ENCODE measurements at places on chromosomes 12 and 14.

DNA sequence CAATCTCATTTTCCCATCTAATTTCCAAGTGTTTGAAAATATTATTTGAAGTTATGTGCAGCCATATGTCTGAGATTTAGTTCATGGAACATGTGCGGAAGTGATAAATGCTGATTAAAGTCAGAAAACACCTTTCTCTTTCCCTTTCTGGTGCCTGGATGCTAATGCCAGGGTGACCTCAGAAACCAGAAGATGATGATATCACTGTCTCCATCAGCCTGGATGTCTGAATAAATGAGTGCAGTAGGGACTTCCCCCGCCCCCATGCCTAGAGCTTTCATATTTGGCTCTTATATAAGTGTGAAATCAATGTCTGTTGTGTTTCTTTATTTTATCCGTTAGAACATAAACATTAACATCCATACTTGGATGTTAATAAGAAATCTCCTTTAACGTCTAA is 261.9 kb upstream of the LRIG3 start:
- no peak for DNase-seq

- DNase-seq = peak; percentile 44
Observed at GRCh38 chr12:47184813-47185212, 105.1 kb upstream of the AMIGO2 start.

- DNase-seq = no peak
Observed at GRCh38 chr12:11739980-11740577, 90.6 kb downstream of the ETV6 start.

DNA sequence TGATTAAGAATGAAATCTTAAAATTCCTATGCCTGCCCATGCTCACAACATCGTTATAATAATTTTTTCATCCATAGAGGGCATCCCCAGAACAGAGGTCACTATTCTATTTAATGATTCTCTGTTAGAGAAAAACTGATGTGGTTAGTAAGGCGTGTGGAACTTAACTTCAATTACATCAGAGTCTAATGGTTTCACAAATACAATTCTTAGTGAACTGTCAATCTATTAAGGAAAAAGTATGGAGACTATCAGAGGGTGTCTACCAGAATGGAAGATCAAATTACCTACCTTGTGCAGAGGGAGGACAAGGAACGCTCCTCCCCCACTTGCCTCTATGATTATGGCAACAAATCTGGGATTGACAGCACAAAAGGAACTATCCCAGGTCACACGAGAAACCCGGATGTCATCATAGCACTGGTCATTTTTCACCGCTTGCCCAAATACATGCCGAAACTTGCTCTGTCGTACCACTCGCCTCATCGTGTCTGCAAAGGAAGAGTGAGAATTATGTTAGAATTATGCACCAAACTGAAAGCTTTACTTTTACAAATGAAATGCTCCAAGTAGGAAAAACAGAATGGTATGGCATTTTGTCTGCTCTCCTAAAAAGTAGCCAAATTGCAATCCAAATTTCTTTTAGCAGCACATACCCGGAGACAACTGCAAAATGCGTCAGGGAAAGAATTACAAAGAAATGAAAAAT is 30.3 kb downstream of the CORO1C start:
- DNase-seq = no peak

DNA sequence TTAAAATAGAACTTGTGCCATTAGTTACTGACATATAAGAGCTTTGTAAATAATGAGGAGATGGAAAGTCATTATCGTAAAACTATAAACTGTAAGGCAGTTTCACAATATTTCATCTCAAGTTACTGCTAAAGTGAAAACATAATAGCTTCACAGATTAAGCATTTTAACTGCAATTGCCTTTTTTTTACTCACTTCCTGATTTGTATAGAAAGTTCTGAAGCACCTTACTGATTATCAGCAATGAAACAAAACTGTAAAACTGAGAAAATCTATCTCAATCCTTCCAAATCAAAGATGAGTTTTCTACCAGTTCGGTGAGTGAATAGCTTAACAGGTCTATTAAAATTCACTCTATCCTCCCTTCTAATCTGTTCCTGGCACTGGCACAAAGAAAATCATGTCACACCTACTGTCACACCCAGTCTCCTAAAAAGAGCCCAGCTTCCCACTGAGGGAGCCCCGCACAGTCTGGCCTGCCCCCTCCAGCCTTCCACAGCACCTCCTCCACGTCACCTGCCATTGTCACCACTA is 161.4 kb upstream of the ABCD2 start:
- no peak for DNase-seq

DNA sequence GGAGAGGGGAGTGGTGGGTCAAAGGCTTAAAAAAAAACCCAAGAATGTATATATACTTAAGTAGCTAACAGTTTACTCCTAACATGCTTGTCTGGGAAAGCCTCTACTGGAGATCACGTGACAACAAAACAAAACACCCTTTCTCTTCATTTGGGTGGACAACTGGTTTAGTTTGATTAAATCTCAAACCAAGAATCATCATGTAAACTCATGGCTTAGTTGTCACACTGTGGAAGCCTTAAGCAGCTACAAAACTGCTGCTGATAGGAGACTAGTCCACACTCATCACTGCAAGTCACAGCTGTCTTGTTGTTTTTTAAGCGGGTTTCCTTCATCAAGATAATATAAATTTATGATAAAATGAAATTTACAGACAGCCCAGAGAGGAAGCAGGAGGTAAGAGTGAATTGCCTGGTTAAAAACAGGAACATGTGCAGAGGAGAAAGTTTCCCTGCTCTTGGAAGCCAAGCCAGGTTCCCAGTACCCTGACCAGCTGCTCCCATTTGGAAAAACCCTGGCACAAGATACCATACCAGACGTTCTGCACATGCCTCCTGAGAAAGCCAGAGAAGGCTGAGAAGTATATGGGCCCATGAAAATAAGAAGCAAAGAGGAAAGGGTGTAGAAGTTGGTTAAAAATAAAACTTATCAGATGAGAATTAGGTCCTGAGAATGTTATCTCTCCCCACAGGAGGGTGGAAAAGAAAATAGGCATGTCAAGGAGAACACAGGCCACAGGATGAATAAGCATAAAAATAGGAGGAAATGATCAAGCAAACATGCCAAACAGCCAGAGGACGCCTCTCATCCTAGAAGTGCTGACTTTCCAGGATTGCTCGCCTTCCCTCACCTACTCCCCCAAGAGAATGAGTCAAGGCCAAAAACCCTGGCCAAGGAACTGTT is 34.0 kb downstream of the EGLN3 start:
- DNase-seq = no peak

DNA sequence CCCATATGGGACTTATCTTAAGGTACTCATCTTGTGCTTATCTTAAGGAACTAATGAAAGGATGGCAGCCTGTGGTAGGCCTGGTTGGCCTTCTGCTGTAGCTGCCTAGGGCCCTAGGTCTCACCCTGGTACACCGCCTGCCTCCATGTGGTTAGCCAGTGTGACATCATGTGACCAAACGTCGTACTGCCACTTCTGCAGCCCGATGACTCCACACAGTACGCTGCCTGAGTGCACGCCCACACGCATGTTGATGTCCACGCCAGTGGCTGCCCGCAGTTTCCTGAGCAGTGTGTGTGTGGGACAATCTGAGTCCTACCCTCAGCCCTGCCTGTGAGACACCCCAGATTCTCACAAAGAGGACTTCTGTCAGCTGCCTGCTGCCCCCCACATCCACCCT is 5.1 kb downstream of the ADCY4 start:
- DNase-seq = no peak

- no peak for DNase-seq
Observed at GRCh38 chr12:112325622-112326207, 56.5 kb downstream of the HECTD4 start.

Data from Calu3 (cell line).